T-helper 17 cell (primary cell): ENCODE measurements at places on chromosomes 13 and 19. TPM values are rescaled to one million over a fixed set of nuclear protein-coding genes. Genes with fewer than 3 reads are reported as not detected.

Gene FAM98C
- 29.2 TPM for total RNA-seq

Gene RASAL3
- total RNA-seq: 103 TPM

Gene PRR20A
- not detected for total RNA-seq

Gene SIGLEC8
- total RNA-seq: not detected

Gene LIM2
- not detected for total RNA-seq

Gene LSM7
- total RNA-seq: 71.5 TPM

Gene DNAJC3
- total RNA-seq: 24.5 TPM

Gene ZNF136
- total RNA-seq: 26.9 TPM

Gene PNMA8A
- not detected for total RNA-seq

Gene GARRE1
- total RNA-seq: 43.6 TPM

Gene COMP
- not detected for total RNA-seq
